ENCODE measurements at places on chromosomes 1 and 21.

DNA sequence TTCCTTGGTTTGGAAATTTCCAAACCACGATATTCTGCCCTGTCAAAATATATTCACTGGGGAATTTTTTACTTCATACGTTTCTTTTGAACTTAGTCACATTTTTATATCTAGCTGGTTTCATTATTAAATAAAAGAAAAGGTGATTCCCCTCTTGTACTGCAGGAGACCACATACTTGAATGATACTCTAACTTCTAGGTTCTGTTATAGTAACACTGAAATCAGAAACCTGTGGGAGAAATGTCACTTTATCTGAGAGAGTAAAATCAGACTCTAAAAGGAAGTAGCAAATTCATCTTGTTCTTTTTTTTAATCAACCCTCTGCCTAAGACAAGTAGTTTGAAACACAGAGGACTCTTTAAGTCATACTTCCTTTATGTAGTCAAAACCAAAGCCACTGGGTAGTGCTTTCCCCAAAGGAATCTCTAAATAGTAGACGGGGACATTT is 34.4 kb downstream of the MRPL39 start:
- DNase-seq, result no peak

- peak; percentile 44 for DNase-seq
Observed at GRCh38 chr1:5994713-5995621, 2.7 kb upstream of the NPHP4 start.

GRCh38 chr1:199264283-199264682 is 625.4 kb downstream of the PTPRC start:
- no peak for DNase-seq

- no peak for DNase-seq
Observed at GRCh38 chr21:19731251-19731650, 1267.0 kb upstream of the NCAM2 start.

- DNase-seq, result no peak
Observed at GRCh38 chr1:185291652-185292051, 25.4 kb downstream of the IVNS1ABP start.

GRCh38 chr21:32476661-32477423 is 64.3 kb downstream of the EVA1C start:
- no peak for DNase-seq

- no peak for DNase-seq
Observed at GRCh38 chr1:170369000-170369399, 163.0 kb upstream of the GORAB start.

DNA sequence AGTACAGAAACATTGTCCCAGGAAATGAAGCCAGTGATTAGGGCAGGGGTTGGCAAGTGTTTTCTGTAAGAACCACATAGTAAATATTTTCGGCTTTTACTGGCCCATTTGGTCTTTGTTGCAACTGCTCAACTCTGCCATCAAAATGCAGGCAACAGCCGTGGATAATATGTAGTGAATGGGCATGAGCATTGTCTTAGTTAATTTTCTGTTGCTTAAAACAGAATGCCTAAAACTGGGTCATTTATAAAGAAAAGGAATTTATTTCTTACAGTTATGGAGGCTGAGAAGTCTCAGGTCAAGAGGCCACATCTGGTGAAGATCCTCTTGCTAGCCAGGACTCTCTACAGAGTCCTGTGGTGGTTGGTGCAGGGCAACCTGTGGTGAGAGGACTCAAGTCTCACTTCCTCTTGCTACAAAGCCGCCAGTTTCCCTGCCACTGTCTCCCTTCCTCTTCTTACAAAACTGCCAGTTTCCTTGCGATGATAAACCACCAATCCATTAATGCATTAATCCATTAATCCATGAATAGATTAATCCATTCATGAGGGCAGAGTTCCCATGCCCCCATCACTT is 166.4 kb downstream of the PSMG1 start:
- DNase-seq, result no peak

GRCh38 chr1:170664828-170665612 is 1.1 kb downstream of the PRRX1 start:
- DNase-seq, result no peak

DNA sequence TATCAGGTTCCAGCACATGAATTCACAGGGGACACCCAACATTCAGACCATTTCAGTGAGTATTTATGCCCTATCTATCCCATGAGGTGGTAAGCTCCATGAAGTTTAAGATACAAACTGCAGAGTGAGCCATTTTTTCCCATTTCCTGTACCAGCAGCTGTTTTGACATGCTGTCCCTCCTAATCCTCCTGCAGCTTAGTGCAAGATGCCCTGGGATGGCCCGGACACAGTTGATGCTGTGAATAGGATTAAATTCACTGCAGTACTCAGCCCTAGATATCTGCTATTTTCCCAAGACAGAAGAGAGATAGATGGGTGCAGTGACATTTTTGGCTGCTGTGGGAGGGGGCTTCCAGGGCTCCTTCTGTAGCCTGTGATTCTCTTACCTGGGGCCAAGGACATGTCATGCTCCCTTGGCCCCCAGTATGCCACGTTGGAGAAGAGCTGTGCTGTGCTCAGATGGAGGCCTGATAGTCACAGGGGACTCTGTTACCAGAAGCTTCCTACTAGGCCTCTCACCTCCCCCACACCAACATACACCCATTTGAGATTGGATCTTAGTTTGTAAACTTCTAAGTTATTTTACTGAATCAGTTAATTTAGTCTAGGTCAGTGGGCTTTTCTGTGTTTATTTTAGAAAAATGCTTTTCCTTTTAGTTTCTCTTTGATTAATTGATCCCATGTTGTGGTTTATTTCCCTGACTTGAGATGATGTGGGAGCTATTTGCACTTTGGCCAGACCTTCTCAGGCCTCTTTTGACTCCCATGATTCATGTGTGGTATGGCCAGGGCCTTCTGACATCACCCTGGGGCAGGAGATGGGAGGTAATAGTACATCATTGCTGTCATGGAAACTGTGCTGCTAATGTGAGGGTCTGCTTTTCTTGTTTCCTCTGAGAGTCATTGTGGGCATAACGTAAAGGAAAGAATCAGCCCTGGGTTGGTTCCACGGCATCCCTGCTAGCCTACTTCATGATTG is 92.6 kb downstream of the ST3GAL3 start:
- no peak for DNase-seq

GRCh38 chr1:40860706-40861223 is 1.4 kb downstream of the CITED4 start:
- no peak for DNase-seq

- DNase-seq, result no peak
Observed at GRCh38 chr1:230250666-230251065, 175.5 kb downstream of the PGBD5 start.

- no peak for DNase-seq
Observed at GRCh38 chr21:45291613-45292398, 4.1 kb upstream of the POFUT2 start.

DNA sequence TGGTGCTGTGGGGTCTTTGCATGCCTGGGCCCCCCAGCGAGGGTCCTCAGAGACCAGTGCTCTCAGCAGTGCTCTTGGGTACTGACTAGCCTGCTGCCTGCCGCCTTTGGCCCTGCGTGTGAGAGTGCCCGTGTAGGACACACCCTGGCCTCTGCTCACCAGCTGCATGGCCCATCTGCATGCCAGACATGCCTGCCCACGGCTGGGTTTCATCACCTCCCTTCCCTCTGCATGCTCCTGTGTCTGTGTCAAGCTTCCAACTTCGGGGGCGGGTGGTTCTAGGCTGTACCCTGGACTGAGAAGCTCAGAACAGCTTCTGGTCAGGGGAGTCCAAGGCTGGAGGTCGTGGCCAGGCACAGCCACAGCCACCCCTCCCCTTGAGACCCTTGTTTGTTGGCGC is 56.9 kb downstream of the PTPRF start:
- DNase-seq, result no peak

DNA sequence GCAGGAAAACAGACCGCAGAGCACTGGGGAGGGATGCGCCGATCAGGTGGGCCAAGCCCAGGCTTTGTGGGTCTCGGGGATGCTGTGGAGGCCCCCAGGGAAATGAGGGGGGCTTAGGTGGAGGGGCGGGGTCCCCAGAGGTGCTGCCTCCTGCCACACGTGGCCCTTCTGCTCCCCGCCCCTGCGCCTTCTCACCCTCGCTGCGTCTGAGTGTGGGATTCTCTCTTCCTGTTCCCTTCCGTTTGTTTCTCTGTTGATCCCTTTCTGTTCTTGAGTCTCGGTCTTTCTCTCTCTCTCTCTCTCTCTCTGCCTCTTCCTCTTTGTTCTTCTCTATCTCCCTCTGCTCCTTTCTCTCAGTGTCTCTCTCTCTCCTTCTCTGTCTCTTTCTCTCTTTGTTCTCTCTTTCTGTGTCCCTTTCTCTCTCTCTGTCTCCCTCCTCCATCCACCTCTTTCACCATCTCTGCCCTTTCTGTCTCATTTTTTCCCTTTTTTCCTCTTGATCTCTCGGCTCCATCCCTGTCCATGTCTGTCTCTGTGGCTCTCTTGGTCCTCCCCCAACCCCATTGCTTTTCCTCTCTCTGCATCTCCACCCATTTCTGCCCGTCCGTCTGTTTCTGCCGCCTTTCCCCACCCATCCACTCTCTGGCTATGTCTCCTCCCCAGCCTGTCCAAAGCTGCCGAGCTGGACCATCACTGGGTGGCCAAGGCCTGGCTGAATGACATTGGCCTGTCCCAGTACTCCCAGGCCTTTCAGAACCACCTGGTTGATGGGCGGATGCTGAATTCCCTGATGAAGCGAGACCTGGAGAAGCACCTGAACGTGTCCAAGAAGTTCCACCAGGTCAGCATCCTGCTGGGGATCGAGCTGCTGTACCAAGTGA is 52.4 kb upstream of the TMEM51 start:
- DNase-seq, result no peak

DNA sequence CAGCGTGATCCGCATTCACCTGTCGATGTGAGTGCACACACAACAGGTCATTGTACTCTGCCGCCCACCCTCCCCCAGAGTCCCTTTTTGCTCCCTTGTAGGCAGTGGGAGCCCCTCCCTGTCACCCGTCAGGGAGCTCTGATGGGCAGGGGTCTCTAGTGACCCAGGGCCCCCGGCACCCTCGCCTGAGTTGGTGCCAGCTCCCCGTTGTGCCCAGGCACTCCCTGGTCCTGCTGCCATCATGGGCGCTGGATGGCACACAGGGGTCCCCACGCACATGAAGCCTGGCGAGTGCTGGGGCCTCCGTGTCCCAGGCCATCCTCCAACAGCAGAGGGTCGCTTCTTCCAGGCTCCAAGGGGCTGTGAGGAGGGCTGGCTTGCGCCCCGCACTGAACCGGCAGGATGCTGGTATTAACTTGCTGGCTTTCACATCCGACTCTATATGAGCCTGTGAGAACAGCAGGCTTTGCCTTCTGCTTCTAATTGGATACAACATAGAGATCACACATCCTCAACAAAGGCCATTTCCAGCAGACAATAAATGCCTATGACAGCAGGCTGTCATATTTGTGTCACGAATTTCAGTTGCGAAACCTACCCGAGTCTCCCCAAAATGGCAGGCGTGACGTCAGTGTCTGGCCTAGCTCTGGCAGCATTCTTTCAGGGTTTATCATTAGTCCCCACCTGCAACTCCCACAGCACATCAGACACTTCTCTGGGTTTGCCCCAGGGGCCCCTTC is 35.4 kb downstream of the KIAA1614 start:
- DNase-seq, result no peak

DNA sequence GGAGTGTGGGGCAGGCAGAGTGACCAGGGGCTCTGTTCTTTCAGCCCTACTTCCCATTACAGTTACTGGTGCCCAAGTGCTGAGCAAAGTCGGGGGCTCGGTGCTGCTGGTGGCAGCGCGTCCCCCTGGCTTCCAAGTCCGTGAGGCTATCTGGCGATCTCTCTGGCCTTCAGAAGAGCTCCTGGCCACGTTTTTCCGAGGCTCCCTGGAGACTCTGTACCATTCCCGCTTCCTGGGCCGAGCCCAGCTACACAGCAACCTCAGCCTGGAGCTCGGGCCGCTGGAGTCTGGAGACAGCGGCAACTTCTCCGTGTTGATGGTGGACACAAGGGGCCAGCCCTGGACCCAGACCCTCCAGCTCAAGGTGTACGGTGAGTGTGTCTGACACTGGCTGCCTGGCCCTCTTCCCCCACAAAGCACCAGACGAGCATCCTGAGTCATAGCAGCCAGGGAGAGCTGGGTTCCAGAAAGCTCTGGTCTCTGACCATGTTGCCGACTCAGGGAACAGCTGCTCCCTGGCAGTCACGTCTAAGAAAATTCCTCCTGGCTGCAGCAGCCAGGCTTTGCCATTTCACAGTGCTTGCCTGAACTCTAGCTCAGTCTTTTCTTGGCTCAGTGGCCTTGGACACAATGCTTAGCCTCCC is 3.3 kb downstream of the SLAMF8 start:
- no peak for DNase-seq

DNA sequence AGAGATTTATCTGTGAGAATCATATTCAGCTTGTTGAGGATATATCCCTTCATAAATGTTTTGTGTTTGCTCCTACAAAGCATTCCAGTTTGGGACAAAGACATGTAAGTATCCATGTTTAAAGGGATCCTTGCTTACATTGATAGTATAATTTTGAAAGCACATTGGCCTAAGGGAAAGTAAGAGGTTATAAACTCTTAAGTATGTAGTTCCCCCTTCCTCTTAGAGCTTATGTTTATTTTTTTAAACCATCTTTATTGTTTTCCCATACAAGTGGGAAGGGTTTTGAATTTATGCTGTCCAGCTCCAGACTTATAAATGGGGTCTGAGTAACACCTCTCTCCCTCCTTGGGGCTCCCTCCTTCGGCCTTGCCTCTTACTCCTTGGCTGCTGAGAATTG is 481.5 kb downstream of the LMO4 start:
- DNase-seq, result no peak
